Fibroblast of lung (primary cell): ENCODE measurements at places on chromosomes 12 and 14.

GRCh38 chr14:101561145-101561896 lies at the start of gene DIO3:
Gene DIO3, plus strand, starts transcription at chr14:101561495.
- peak; percentile 48 for DNase-seq

DNA sequence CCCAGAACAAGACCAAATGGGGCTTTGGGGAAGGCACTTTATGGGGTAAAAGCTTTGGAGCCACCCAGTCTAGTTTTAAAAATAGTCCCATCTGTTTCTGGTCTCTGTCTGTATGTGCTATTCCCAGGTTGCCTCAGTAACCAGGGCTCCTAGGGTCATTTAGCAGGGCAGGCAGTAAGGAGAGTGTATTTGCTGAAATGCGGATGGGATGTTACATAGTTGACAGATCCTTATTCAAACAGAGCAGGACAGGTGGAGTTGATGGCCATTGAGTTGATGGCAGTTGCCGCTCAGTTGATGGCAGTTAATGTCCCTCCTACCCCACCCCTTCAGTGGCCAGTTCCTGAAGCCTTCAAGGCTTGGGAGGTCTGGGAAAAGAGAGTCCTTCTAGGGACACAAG lies 4.6 kb downstream of the ZC3H10 start:
- DNase-seq = no peak

- DNase-seq = no peak
Observed at GRCh38 chr12:108907839-108908351, 28.0 kb downstream of the DAO start.

DNA sequence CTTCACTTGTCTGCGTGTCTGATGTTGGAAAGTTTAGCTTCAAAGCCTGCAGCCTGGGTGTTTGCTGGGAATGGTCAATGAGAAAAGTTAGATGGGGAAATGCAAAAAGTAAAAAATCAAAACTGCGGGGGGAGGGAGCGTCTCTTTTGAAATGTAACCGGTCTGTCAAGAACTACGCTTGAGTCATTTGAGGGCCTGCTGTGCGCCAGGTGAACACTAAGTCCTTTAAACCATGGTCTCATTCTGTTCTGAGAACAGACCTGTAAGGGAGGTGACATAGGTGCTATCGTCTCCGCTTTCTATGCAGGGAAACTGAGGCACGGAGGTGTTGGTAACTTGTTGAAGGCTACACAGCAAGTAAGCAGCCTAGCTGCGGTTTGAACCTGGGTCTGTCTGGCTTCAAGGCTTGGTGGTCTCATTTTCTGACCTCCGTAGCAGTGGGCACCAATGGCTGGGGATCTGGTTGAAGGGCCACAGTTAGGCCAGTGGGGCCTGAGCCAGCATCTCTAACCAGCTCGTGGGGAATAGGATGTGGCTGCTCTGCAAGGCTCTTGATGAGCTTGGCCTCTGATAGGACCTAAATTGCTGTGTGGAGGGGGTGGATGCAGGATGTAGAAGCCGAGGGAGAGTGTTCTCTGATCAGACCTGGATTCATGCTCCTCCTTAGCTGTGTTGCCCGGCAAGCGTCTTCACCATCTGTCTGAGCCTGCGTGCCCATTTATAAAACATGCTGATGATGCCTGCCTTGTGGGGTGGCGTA lies 41.5 kb downstream of the KCTD10 start:
- DNase-seq = no peak

DNA sequence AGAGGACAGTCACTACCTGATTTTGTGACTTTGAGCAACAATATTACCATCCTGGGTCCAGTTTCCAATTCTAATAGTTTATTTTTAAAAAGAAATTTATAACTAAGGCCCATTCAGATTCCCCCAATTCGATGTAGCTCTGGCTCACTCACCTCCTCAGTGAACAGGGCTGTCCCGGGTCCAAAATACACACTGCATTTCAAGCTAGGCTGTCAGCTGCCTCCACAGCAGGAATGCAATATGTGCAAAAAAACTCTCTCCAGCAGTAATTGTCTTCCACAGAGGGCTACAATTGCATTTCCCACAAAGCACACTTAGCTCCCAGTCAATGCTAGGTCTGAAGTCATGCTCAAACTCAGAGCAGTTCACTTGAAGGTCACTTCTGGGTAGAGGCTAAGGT lies 39.3 kb upstream of the ZNF641 start:
- DNase-seq = peak; percentile 43

DNA sequence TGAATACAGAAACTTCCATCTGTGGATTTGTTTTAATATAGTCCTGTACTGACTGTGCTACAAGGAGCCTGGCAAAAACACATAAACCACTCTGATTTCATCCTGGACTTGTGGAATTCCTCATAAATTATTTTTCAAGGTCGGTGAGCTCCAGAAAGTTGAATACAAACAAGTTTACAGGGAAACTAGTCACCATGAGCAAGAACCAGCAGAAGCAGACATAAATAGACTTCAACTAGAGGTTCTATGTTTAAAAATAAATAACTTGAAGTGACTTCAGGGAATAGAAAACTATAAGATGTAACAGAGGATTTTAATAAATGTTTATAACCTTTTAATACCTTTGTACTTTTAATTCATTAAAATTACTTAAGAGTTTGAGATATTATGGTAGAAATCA lies 63.5 kb downstream of the EFCAB11 start:
- DNase-seq = no peak

DNA sequence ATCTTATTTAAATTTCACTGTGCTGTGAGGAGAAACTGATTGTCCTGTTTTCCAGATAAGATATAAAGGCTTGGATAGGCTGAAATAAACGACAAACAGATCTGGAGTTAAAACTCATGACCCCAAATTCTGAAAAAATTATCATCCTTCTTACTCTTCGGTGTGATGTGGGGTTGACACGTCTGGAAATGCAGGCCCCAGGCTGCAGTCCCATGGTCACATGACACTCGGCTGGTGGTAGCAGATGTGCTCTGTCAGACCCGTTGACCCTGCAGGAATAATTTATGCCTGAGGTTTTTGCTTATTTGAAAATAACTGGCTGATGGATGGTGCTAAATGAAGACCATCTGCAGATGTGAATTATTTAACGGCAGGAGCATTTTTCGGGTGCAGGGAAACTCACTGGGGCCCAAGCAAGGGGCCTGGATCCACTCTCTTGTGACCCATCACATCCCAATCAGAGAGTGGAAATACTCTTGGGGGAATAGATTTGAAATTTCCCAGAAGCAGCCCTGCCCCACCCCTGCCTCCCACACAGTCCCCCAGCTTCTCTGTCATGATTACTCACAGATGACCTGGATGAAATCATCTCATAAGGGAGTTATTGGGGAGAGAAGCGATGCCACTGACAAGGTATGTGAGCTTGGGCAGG lies 47.7 kb upstream of the CMKLR1 start:
- DNase-seq = no peak
